ENCODE measurements at places on chromosomes 12 and 14.

- DNase-seq = no peak
These were observed 13.9 kb upstream of the OR11H6 start for GRCh38 chr14:20209595-20209994.

DNA sequence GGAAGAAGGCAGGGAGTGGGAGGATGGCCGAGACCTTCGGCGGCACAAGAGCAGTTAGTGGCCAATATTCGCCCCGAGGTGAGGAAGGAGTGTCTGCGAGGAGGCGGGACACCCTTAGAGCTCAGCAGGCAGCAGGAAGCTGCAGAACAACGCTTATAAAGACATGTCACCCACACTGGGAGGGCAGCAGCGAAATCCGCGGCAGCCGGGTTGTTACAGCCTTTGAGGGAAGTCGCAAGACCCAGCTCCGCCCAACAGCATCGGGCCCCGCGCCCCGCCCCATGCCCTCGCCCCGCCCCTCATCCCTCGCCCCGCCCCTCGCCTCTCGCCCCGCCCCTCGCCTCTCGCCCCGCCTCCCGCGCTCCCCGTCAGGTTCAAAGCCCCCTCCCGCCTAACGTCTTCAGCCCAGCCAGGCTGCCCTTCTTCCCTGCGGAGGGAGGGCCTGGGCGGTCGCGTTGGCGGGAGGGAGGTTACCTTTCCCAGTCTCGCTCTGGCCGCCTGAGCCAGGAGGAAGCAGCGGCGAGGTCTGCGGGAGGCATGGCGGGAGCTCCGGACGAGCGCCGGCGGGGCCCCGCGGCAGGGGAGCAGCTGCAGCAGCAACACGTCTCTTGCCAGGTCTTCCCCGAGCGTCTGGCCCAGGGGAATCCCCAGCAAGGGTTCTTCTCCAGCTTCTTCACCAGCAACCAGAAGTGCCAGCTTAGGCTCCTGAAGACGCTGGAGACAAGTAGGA is at the start of gene ATP23:
Gene ATP23 (plus strand): TSS at position 403 of the 730 bp plus-strand sequence. CDS start 135 bp downstream, at position 538.
- DNase-seq = peak; percentile 85

DNA sequence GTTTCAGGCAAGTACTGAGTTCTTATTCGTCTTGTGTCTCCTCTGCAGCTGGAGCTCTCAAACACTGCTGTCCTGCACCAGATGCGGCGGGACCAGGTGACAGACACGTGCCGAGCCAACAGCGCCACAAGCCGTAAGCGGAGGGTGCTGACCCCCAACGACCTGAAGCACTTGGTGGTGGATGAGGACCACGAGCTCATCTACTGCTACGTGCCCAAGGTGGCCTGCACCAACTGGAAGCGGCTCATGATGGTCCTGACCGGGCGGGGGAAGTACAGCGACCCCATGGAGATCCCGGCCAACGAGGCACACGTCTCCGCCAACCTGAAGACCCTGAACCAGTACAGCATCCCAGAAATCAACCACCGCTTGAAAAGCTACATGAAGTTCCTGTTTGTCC is 201.2 kb downstream of the SLC41A2 start:
- no peak for DNase-seq

GRCh38 chr12:124568431-124569374 is 1.3 kb upstream of the NCOR2 start:
- no peak for DNase-seq

Data from activated CD4-positive, CD25-positive, alpha-beta regulatory T cell (primary cell).